SIG-M5 (cell line): ENCODE measurements at places on chromosomes 2 and 18.

DNA sequence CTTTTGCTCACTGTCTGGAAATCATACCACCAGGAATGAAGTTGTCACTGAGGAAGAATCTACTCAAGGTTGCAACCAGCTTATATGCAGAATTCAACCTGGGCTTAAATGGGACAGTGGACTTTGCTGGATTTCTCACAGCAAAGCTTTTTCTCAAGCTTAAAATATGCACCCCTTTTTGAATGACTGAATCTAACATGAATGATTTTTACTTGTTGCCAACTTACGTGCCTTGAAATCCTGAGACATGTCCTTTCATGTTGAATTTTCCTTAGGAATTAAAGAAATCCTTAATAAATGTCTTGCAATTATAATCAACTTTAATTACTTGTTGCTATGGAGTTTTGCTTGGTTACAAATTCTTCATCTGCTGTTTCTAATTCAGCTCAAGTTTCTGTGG is 57.4 kb downstream of the SPP2 start:
- no peak for DNase-seq

- DNase-seq, result peak; percentile 12
These were observed 58.7 kb upstream of the SP3 start for GRCh38 chr2:174023591-174024523.

- DNase-seq, result no peak
These were observed 287.6 kb downstream of the CYRIA start for GRCh38 chr2:16378031-16378430.

GRCh38 chr2:175575346-175576258 is 394.1 kb upstream of the ATP5MC3 start:
- no peak for DNase-seq
